ENCODE measurements at places on chromosomes 5 and 9.
A peak's percentile ranks its signal among the peaks of the same experiment; 100 is the strongest.

DNA sequence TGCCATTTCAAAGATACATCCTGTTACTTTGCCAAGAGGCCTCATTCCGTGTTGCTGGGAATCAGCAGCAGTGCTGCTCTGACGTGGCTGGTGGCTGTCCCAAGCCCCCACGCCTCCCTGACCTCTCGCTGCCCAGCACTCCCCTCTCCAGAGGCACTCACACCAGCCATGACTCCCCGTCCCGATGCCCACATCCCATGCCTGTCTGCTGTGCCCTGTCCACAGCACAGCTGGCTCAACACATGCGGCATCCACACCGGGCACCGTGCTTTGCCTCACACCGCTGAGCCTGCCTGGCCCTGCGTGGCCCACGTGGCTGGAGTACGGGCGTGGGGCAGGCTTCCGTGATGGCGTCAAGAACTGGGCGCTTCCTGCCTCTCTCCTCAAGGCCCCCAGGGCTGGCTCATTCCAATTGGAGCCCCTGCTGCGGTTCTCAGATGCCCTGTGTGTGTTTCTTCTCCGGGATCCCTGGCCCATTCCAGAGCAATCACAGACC is 7.8 kb upstream of the LCN1 start:
- no peak for DNase-seq

DNA sequence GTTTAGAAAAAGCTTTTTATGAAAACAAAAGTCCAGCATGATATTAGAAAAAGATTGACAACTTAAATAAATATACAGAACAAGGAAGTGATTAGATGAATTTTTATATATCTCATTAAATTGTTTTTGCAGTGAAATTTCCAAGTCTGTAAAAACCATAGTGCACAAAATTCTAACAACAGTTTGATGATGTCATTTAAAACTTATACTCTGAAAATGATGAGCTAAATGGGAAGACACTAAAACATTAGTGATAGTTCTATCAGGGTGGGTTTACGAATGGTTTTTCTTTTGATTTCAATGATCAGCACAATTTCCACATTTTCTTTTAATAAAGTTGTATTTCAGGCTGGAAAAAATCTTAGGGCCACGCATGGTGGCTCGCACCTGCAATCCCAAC is 126.4 kb upstream of the GPR151 start:
- DNase-seq, result no peak

DNA sequence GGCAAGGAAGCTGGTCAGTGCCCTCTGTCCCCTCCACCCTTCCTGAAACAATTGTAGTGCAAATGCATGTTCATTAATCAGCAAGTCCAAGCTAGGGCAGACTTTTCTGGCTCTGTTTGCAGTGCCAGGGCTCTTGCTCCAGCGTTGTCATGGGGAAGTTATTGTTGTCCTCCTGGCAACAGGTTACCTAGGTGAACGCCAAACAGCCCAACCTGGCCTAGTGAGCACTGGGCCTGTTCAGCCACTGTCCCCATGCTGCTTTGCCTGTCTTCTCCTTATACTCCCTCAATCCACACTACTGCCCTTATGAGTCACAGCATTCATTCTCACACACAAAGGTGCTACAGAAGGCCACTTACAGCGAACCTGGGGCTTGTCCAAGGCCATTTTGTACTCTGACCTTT is 34.5 kb upstream of the GLIS3 start:
- peak; percentile 84 for DNase-seq

DNA sequence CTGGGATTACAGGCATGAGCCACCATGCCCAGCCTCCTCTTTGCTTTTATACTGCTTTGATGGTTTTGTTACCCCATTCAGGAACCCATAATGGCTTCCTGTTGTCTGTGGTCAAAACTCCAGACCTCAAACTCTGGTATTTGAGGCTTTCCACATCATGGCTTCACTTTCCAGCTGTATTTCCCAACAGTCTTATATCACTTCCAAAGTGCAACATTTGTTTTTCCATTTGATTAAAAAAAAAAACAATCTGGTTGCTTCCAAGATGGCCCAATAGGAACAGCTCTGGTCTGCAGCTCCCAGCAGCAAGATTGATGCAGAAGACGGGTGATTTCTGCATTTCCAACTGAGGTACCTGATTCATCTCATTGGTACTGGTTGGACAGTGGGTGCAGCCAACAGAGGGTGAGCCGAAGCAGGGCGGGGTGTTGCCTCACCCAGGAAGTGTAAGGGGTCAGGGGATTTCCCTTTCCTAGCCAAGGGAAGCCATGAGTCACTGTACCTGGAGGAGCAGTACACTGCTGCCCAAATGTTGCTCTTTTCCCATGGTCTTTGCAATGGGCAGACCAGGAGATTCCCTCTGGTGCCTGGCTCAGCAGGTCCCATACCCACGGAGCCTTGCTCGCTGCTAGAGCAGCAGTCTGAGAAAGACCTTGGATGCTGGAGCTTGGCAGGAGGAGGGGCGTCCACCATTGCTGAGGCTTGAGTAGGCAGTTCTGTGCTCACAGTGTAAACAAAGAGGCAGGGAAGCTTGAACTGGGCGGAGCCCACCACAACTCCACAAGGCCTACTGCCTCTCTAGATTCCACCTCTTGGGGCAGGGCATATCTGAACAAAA is 458.4 kb downstream of the KDM4C start:
- DNase-seq, result peak; percentile 53

- DNase-seq, result no peak
These were observed 13.2 kb upstream of the SCAI start for GRCh38 chr9:125156551-125156950.

- DNase-seq, result peak; percentile 33
These were observed 331.2 kb downstream of the NR2F1-AS1 start for GRCh38 chr5:93249651-93250289.

DNA sequence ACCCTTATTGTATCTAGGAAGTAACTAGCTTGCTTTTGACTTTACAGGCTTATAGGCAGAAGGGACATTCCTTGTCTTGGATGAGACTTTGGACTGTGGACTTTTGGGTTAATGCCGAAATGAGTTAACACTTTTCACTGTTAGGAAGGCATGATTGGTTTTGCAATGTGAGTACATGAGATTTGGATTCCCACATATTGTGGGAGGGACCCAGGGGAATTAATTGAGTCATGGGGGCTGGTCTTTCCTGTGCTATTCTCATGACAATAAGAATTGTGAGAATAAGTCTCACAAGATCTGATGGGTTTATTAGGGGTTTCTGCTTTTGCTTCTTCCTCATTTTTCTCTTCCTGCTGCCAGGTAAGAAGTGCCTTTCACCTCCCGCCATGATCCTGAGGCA is 417.5 kb downstream of the HINT1 start:
- DNase-seq, result no peak

DNA sequence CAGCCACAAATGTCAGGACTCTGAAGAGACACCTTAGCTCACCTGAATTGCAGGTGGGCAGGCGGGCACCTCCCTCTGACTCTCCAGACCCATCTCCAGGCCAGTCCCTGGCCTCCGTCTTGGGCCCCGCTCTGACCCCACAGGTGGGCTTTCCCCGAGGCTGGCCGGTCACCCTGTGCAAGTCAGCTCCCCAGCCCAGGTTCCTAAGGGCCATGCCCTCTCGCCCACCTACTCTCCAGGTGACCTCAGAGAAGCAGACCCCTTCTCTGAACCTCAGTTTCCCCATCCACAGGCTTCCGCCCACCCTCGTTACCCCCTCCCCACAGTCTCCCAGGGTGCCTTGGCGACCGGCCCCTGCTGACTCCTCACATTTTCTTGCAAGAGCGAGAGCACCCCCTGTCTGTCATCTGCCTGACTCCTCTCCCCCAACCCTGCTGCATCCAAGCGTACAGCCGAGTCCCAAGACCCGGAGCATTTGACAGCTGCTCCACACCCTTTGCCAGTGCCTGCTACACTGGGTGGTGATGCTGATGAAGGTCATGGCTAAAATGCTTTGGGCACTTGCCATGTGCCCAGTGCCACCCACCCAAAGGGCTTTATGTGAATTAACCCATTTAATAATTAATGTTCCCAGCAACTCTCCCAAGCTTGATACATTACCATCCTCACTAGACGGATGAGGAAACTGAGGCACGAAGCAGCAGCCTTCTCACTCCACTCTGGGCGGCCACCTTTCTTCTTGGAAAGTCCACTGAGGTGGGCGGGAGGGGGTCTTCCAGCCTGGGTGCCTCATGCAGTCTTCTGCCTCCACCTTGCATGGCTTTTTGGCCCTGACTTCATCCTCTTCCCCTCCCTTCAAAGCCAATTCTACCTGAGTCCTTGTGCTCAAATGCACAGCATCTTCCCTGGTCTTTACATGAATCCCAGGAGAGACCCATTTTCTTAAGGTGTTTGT is 51.1 kb upstream of the ORM1 start:
- DNase-seq, result peak; percentile 57

DNA sequence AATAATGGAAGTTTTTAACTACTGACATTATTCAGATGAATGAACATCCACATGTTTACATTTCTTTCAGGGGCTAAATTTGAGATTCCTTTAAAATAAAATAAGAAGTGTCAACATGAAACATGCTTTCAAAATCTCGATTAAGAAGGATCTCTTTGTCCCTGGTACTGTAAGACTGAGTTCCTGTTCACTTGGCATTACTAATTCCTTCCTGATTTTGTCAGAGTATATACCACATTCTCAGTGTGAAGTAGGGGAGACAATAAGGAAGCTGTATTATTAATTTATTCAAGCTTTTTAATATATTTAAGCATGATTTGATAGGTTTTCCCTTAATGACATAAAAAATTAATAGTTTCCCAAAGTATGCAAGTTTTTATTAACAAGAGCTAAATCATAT is 81.5 kb upstream of the GRHPR start:
- no peak for DNase-seq

- DNase-seq, result no peak
These were observed 41.1 kb downstream of the STC2 start for GRCh38 chr5:173287086-173287485.

DNA sequence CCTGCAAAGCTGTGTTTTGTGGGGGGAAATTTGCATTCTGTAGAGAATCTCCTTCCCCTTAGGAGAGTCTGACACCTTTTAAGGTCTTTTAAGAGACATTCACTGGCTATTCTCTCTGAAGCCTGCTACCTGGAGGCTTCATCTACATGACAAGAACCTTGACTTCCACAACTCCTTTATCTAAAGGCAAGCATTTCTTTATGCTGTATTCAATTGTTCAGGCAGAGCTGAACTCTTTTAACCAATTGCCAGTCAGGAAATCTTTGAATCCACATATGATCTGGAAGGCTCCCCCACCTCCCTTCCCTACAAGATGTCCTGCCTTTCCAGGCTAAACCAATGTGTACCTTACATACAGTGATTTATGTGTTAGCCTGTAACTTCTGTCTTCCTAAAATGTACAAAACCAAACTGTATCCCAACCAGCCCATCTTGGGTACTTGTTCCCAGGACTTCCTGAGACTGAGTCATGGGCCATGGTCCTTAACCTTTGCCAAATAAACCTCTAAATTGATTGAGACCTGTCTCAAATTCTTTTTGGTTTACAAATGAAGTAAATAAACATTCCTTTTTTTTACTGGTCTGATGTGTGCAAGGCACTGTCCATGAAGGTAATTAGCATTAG is 9.9 kb downstream of the C9orf85 start:
- no peak for DNase-seq

- no peak for DNase-seq
These were observed 13.9 kb upstream of the RIC1 start for GRCh38 chr9:5614985-5615384.

GRCh38 chr9:75169623-75170022 is 81.3 kb downstream of the OSTF1 start:
- DNase-seq, result no peak

DNA sequence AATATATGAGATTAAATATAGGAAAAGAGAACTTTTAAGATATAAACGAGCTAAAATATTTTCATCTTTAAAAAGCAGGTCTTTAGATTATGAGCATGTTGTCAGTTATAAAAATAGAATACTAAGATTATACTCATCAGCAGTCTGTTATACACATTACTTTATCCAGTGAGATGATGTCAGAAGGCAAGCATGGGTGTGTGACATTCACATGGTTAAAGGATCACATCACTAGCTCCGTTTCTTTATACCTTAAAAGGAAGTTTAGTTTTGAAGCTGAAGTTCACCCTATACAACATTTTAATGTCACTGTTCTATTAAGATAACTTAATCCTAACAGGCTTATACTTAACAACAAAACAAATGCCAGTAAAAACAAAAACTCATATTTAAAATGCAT is 59.6 kb downstream of the RICTOR start:
- DNase-seq, result no peak

Data from Calu3 (cell line).